ENCODE measurements at places on chromosomes 12 and 14.
A peak's percentile ranks its signal among the peaks of the same experiment; 100 is the strongest.

- no peak for DNase-seq
Measured at GRCh38 chr12:95960241-95960640, 17.1 kb downstream of the AMDHD1 start.

DNA sequence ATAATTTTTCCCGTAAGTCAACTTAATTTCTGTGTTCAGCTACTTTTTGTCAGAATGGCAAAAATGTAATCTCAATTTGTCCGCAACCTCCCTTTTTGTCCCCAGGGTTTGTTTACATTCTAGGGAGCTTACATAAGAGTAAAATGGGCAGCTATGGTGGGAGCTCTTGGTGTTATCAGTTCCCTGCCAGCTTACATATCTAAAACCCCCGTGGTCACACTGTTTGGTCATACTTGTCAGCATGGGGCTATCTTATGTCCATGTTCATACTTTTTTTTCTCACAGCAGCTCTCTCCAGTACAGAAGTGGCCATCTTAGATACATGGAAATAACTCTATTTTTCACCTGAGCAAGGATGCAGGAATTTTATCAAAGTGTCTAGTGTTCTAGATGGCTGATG, 16.7 kb downstream of the SLCO1C1 start:
- no peak for DNase-seq

DNA sequence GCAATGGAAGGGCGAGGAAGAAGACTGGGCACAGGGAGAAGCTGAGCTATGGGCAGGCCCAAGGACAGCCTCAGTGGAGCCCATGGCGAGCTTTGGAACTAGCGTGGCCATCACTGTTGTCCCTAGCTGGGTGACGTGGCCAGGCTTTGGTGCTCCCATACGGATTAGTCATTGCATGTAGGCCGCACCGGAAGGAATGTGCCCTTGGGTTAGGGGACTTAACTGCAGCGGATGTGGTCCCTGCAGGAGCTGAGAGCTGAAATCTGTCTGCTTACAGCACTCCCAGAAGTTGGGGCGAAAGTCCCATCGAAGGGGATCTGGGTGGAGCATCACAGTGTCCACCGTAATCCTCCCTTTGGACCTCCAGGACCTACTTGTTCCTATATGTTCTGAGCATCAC, 133.7 kb downstream of the PAPOLA start:
- no peak for DNase-seq

- DNase-seq: no peak
Measured at GRCh38 chr12:91951571-91951970, 194.1 kb downstream of the BTG1 start.

DNA sequence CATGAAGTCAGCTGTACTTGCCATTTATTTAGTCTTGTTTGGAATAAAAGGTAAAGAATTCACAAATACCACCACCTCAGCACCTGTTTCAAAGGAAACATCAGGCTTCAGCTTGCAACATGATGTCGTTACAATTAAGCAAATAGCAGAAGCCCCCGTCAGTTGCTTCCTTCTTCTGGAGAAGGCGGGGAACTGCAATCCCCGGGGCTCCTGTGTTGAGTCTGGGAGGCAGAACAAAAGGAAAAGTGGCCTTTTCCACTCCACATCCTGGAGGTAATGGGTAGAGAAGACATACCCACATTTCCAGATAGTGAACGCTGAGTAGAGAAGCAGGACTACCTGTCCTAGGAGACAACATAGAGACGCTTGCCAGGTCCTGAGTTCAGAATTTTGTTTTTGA, 92.8 kb downstream of the DNAH10 start:
- no peak for DNase-seq

DNA sequence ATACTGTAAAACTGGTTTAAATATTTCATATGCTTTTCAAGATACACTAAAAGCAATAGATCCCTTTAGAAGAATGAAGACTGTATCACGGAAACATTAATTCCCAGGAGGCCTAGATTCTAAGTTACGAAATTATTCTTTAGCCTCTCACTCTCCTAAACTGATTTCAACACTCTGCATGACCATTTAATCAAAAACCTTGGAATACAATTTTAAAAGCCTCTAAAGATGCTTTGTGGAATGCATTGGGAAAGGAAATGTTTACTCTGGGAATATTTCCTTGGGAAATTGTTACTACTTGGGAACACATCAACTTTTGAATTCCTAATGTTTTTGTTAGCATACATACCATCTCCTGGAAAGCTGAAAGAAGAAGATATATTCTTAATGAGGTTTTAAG, 255.7 kb upstream of the FAR2 start:
- no peak for DNase-seq

GRCh38 chr12:79547735-79548609, 142.8 kb downstream of the PAWR start:
- no peak for DNase-seq

GRCh38 chr14:101937926-101938767, 26.2 kb upstream of the DYNC1H1 start:
- no peak for DNase-seq

DNA sequence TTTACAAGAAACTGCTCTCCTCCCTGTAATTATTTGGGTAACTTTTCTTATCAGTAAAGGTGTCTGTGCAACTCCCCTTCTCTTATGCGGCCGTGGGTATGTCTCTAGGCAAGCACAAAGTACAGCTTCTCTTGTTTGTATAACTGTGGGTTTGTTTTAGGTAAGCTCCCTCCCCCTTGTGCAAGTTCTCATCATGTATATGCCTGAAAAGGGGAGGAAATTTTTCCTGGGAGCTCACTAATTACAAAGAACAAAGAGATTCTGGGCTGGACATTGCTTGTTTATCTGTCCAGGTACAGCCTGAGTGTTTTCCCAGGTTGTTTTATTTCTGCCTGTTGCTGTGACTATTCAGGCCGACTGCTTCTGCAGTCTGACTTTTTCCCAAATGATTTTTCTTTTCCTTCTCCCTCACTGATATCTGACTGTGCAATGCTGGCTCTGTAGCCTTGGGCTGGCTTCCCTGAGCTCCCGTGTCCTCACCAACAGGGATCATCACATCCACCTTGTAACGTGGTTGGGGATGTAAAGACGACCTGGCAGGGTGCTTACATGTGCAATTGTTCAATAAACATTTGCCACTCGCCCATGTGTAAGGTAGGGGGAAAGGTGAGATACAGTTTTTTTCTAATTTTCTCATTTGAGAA, 916.5 kb downstream of the AACS start:
- DNase-seq: no peak

DNA sequence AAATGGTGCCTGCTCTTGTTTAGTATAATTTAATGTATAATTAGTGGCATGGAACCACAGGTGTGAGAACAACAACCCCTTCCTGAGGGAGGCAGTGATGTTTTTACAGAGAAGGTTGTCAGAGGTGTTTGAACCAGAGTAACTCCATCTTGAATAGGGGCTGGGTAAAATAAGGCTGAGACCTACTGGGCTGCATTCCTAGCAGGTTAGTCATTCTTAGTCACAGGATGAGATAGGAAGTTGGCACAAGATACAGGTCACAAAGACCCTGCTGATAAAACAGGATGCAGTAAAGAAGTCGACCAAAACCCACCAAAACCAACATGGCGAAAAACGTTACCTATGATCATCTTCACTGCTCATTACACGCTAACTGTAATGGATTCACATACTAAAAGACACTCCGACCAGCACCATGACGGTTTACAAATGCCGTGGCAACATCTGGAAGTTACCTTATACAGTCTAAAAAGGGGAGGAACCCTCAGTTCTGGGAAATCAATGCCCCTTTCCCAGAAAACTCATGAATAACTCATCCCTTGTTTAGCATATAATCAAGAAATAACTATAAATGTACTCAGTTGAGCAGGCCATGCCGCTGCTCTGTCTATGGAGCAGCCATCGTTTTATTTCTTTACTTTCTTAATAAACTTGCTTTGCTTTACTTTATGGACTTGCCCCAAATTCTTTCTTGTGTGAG, 47.8 kb upstream of the LTA4H start:
- no peak for DNase-seq

- no peak for DNase-seq
Measured at GRCh38 chr14:102828151-102828550, 50.9 kb downstream of the TRAF3 start.

DNA sequence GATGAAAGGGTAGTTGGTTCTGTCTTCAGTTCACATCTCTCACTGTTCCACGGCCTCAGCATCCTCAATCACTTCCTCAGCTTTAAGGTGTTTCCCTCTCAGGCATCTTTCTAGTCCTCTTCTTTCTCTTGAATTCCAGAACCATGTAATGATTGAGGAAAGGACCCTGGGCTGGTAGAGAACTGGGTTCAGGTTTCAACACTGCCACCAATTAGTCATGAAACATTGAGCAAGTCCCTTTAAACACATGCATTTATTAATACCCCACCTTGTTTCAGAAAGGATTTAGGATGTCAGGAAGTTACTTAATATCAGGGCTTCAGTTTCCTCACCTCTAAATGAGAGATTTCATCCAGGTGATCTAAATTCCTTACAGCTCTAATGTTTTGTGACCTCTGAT, 7.2 kb downstream of the DMAC2L start:
- DNase-seq: no peak

- peak; percentile 39 for DNase-seq
Measured at GRCh38 chr14:61585598-61586543, 109.4 kb upstream of the HIF1A start.

All from anterior cingulate cortex (tissue), 58 donors.